Activated CD8-positive, alpha-beta memory T cell treated with anti-CD3 and anti-CD28 coated beads, Interleukin-2, amount 10 ng/mL, durations not matched to agents 7 days and 5 days (primary cell): ENCODE measurements at places on chromosomes 13 and 19.

DNA sequence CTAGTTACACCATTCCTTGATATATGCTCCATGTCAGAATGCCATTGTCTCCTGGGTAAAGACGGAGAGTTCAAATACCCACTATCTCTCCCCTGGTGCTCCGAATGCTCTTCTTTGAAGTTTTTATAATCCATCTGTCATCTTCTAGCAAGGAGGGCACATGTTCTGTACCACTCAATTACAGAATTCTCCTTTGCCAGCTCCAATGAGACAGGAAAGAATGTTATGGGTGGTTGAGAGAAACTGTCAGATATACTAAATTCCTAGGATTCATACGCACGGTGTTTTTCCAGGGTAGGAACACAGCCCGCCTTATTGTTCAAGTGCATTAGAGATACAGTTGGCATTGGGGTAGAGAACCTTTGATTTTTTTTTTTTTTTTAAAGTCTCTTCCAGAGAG, 118.0 kb upstream of the ZNF536 start:
- no peak for DNase-seq

DNA sequence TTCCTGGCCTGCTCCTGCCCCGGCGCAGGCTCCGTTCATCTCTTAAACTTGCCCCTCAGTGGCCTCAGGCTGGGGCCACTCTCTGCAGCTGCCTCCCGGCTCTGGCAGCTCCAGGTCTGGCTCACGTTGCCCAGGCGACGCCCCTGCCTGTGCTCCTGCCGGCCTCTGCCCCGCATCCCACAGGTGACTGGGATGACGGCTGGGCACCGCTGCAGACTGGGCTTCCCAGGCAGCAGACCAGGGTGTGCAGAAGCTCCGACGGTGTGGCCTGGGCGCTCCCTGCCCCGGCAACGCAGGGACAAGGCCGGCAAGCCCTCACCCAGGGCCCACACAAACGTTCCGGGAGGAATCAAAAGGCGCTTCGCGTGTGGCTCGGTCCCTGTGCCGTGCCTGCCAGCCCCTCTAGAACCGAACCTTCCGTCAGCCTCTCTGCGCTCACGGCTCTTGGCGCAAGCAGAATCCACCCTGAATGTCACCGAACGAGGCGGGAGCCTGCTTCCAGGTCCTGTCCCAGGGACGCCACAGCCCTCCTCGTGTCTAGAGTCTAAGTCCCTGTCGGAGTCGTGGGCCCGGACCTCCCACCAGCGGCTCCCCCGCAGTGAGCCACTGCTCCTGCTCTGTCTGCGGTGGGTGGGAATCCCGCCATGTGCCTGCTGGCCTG, 64.8 kb downstream of the MLLT1 start:
- no peak for DNase-seq

DNA sequence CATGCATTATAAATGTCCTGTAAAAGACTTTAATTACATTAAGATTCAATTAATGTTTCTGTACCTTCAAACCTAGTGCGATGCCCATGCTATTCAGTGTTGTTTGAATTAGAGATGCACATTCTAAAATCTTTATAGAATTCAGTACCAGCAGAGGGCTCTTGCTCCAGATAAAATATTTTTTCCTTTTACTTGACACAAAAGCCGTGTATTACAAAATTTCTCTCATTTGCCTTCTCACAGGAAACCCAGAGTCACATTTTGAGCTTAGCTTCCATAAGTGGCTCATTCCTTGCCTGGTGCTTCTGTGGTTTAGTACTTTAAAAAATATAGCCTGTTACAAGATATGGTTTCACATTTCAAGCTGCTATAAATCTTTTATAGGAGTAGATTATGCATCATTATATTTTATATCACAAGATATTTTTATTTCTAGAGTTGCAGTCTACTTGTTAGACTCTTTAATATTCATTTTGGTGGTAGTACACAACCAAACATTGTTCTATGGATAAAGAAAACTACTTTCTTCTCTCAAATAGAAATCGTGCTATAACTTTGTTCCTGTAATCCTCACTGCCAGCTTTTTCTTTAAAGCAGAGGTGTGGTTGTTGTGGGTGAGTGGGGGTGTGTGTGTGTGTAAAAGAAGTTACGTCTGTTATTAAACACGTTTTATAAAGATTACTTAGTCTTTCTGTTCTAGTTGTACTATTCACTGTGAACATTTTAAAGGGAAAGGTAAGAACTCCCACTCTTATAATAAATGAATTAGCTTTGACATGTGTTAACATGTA, 101.4 kb downstream of the RNF17 start:
- no peak for DNase-seq

DNA sequence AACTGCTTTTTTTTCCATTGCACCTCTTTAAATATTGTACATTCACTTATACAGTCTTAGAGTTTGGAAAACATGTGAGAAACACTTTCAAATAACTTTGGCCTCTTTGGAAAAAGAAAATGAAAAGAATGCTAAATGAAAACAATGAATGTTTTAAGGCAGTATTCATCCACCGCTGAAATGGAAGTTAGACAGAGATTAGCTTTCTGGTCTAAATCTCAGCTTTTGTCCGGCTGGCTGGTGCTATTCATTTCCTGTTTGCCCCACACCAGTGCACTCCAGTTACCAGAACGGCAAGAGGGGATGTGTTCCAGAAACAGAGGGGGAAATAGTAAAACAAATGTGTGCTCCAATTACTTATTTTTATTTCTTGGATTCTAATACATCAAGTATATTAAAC, 1201.3 kb downstream of the EFNB2 start:
- DNase-seq, result no peak

DNA sequence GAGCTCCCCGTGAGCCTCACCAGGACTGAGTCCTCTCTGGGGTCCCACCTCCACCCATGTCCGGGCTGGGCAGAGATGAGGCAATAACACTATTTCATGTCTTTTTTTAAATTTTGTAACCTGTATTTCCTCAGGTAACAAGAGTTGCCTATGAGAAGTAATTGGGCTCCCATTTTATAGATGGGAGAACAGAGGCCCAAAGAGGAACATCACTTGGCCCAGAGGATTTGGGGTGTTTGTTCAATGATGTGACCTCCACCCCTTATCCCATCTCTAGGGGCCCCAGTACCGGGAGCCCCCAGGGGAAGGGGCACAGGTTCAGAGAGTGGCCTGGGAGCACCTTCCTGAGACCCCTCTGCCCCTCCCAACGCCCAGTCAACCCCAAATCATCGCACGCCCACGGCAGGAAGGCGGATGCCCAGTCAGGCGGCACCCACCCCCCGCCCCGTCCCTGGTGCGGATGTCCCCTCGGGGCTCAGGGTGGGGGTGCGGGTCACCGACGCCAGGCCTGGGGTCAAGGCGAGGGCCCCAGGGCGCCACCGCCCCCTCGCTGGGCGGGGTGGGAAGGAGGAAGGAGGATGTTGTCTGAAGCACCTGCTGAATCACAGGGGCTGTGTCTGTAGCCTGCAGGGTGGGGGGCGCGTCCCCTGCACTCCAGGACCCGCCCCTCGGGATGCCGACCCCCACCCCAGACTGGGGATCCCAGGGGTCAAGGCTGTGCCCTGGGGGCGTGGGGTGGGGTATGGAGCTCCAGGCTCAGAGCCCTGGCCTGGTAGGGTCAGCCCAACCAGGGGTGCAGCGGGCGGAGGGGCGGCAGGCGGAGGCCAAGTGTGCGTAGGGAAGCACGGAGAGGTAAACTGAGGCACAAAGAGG, 9.0 kb upstream of the CIRBP start:
- DNase-seq, result peak; percentile 77

DNA sequence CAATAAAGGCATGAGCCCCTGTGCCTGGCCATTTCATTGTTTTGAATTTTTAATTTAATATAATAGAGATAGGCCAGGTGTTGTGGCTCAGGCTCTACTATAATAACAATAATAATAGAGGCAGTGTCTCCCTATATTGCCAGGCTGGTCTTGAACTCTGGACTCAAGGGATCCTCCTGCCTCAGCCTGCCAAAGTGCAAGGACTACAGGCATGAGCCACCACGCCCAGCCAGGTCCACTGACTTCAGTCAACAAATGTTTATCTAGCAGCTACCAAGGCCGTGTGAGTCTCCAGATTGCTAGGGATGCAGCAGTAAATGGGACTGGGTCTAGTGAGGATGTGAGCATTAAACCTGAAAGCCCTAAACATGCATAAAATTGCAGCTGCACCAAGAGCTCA, 13.8 kb upstream of the ILF3 start:
- DNase-seq, result no peak

GRCh38 chr13:81771951-81772350, 1431.0 kb upstream of the SPRY2 start:
- no peak for DNase-seq

DNA sequence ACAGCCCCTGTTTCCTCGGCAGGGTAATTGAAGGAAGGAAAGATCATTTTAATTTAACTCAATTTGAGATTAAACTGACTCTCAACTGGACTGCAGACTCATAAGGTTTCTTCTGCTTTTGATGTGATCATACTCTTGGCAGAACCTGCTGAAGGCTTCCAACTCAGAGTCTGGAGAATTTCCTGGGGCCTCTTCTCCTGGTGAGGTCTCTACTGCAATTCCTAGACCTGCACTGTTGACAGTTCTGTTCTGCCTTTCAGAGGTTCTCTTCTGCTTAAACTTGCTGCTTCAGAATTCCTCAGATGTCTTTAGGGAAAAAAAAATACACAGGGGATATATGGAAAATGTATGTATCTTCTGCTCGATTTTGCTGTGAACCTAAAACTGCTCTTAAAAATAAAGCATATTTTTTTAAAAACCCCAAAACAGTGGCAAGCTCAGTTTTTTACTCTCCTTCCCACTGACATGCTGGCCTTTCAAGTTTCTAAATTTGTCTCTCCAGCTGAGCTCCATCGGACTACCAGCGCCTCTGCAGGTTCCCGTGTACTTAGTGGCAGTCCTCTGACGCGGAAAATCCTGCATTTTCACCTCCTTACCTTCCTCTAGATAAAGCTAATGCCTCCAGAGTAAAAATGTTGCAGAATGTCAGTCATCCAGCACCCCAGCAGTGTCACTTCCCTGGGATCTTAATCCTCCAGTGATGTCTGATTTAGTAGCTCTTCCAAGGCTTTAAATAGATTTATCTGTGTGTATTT, 733.5 kb upstream of the SGCG start:
- DNase-seq, result no peak

- DNase-seq, result no peak
Measured at GRCh38 chr13:33004511-33004910, 11.7 kb upstream of the KL start.

DNA sequence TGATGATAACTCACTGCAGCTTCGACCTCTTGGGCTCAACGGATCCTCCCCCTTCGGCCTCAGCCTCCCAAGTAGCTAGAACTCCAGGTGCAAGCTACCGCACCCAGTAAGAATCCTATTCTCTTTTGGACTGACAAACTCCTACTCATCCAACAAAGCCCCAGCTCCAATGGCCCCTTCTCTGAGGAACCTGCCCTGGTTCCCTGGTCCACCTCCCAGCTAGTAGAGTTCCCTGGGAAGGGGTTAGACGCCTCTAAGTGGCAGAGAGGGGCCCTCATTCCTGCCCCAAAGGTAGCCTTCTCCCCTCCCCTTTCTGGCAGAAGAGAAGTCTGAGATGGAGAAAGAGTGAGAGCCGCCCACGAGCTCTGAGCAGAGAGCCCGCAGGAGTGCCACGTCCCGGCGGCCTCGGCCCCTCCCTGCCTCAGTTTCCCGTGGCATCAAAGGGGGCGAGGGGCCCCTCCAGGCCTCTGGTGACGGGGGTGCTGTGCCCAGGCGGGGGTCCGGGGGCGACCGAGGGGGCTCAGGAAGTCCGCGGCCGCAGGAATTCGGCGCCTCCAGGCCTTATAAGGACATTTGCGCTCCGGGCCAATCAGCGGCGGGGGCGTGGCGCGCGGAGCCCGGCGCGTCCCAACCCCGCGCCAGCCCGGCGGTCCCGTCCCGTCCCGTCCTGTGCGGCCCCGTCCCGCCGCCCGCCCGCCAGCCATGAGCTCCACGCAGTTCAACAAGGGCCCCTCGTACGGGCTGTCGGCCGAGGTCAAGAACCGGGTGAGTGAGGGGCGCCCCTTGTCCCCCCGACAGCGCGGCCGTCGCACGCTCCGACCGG, at the start of gene CNN2:
Gene CNN2, plus strand, starts transcription at position 649 of the 823 bp plus-strand sequence. Its CDS starts 54 bp downstream, at position 703.
- peak; percentile 79 for DNase-seq

DNA sequence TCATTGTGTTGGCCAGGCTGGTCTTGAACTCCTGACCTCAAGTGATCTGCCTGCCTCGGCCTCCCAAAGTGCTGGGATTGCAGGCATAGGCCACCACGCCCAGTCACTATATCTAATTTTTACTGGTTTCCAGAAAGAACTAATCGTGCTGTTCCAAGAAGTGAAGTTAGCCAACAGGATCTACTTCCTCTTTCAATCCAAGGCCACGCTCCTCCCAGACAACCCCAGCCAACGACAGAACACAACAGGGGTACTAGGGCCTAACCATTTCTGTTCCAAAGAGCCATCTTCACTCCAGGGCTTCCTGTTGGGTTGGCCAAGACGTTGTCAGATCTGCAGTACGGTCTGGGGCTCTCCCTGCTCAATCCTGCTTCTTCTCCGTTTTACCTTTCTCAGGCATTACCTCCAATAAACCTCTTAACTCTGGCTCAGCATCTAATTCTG, 7.0 kb upstream of the LSM14A start:
- DNase-seq, result no peak

- no peak for DNase-seq
Measured at GRCh38 chr13:55483626-55484158, 1657.0 kb upstream of the PRR20A start.

- peak; percentile 34 for DNase-seq
Measured at GRCh38 chr19:6059988-6060599, 50.2 kb downstream of the RFX2 start.

GRCh38 chr19:41363371-41363752, 587 bp downstream of the B9D2 start:
- DNase-seq, result peak; percentile 41

GRCh38 chr13:113500530-113501265, 10.2 kb upstream of the DCUN1D2 start:
- DNase-seq, result no peak

- no peak for DNase-seq
Measured at GRCh38 chr13:89239361-89240127, 1568.4 kb downstream of the SLITRK5 start.

DNA sequence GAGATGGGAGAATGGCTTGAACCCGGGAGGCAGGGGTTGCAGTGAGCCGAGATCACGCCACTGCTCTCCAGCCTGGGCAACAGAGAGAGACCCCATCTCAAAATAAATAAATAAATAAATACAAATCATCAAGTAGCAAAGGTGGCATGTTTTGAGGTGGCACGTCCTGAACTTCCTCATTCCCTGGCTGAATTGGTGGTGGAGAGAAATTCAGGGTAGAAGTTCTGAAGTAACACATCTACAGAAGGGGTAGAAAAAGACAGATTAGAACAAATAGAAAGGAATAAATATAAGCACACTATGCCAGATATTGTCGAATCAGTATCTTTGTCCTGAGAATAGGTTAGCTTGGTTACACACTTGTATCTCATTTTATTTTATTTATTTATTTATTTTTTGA, 6.3 kb downstream of the IFI30 start:
- no peak for DNase-seq
